ENCODE measurements at places on chromosomes 7 and 10. TPM values are rescaled to one million over a fixed set of nuclear protein-coding genes. Genes with fewer than 3 reads are reported as not detected.

Gene OGDHL
- 0.10 TPM for polyA plus RNA-seq

Gene SDK1
- polyA plus RNA-seq, result 0.47 TPM

Gene MACC1
- polyA plus RNA-seq, result 4.9 TPM

Gene STRA8
- not detected for polyA plus RNA-seq

Gene PVRIG
- polyA plus RNA-seq, result 0.24 TPM

Gene CH25H
- 2.8 TPM for polyA plus RNA-seq

Gene RHOBTB1
- 0.73 TPM for polyA plus RNA-seq

Gene CARD11
- 1.3 TPM for polyA plus RNA-seq

Gene RNF32
- polyA plus RNA-seq, result 0.43 TPM

Gene GSAP
- polyA plus RNA-seq, result 13.8 TPM

Gene ELN
- polyA plus RNA-seq, result 12.6 TPM

Data from esophagus (tissue), 2 donors.